Hematopoietic multipotent progenitor cell treated with erythropoietin and hydrocortisone succinate and interleukin-3 and kit ligand, for 15 days (in vitro differentiated cells): ENCODE measurements at places on chromosomes 6 and 20.

DNA sequence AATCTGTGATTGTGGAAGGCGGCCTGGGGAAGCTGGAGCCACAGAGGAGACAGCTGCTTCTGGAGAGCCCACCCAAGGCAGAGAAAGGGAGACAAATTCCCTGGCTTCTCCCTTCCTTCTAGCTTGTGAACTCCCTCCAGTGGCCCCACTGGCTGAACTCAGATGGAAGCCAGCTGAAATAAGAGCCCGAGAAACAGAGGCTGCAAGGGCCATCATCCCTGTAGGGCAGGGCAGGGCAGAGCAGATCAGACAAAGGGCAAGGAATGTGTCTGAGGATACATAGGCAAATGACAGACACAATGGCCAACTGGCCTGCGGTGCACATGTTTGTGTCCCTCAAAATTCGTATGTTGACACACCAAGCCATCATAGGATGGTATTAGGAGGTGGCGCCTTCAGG is 25.3 kb downstream of the MDFI start:
- DNase-seq = no peak

GRCh38 chr6:143647732-143648131 is 30.0 kb upstream of the PHACTR2 start:
- DNase-seq = no peak

DNA sequence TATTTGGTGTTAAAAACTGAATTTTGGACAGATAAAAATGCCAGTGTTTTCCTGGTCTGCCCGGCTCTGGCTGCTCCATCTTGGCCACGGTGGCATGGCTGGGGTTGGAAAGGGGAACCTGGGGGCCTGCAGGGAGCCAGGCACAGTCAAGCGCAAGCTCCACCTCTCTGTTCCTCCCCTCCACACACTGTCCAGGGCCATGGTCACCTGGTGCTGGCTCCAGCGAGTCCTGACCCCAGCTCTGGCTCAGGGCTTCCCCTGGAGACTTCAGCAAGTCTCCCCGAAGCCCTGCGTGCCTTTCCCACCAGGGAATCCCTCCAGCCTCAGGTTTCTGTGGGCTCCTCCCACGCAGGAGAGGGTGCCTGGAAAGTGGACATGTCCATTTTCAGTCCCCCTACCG is 298.5 kb downstream of the QKI start:
- DNase-seq = no peak

DNA sequence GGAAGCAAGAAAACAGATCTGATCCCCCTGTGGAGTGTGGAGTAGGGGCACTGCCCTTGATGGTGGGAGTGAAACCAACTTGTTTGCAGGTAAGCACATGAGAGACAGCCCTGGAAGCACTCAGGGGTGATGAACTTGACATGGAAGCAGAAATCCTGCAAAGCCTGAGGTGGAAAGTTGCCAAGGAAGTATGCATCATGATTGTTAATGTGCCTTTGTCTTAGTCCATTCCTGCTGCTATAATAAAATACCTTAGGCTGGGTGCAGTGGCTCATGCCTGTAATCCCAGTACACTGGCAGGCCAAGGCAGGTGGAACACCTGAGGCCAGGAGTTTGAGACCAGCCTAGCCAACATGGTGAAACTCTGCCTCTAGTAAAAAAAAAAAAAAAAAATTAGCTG is 40.2 kb upstream of the IFNGR1 start:
- DNase-seq = no peak

- DNase-seq = no peak
Measured at GRCh38 chr20:2708073-2708415, 15.5 kb downstream of the EBF4 start.

DNA sequence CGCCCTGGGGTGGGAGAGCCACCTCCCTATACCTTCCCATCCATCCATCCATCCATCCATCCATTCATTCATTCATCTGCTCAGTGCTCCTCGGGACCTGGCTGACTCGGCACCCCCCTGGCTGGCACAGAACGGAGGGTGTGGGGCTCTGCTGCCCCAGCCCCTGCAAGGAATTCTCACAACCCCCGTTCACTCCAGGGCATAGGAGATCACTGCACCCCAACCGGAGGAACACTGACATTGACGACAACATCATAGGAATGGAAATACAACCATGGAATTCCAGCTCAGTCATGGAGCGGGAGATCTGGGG is 28.1 kb upstream of the MRGBP start:
- no peak for DNase-seq

- DNase-seq = no peak
Measured at GRCh38 chr20:23018941-23019340, 16.2 kb upstream of the SSTR4 start.

DNA sequence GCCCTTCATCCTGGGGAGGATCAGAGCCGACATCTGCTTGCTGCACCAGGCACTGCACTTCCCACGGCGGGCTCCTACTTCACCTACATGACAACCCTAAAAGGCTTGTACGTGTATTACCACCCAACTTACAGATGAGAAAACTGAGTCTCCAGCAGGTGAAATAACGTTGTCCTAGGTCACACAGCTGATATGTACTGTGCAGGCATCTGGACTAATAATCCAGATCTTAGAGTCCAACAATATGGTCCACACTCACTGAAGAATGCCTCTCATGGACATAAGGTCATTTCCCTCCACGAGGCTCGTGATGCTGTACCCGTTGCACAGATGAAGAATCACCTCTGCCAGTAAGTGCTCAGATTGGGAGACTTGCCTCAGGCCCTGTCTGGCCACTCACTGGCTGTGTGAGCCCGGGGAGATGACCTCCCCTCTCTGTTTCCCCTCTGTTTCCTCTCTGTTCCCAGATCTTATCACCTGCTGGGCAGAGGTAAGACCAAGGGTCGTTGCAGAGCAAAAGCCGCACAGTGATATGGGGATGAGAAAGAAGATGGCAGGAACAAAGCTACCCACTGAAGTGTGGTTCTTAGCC is 32.1 kb downstream of the TGM2 start:
- DNase-seq = no peak

- no peak for DNase-seq
Measured at GRCh38 chr20:59774921-59775686, 158.3 kb downstream of the SYCP2 start.

- no peak for DNase-seq
Measured at GRCh38 chr6:43962458-43962857, 164.8 kb downstream of the MRPL14 start.

GRCh38 chr20:5001174-5002076 is at the start of gene SLC23A2:
SLC23A2 (minus strand) TSS chr20:5001510; CDS start chr20:4932562, 68,948 bp downstream.
- DNase-seq = peak; percentile 16

- DNase-seq = no peak
Measured at GRCh38 chr20:3473944-3474343, 3.1 kb downstream of the ATRN start.

- no peak for DNase-seq
Measured at GRCh38 chr6:125508793-125509192, 207.0 kb upstream of the HDDC2 start.

- DNase-seq = peak; percentile 50
Measured at GRCh38 chr6:27811451-27811772, 100.8 kb downstream of the OR2B2 start.
